ENCODE measurements at places on chromosomes 11 and 22.

GRCh38 chr22:22752556-22753477, 108.4 kb downstream of the GGTLC2 start:
- DNase-seq: no peak

- DNase-seq: no peak
Observed at GRCh38 chr11:117523680-117524079, 196.0 kb downstream of the CEP164 start.

GRCh38 chr11:20058749-20059458, 101.4 kb downstream of the DBX1 start:
- DNase-seq: no peak

DNA sequence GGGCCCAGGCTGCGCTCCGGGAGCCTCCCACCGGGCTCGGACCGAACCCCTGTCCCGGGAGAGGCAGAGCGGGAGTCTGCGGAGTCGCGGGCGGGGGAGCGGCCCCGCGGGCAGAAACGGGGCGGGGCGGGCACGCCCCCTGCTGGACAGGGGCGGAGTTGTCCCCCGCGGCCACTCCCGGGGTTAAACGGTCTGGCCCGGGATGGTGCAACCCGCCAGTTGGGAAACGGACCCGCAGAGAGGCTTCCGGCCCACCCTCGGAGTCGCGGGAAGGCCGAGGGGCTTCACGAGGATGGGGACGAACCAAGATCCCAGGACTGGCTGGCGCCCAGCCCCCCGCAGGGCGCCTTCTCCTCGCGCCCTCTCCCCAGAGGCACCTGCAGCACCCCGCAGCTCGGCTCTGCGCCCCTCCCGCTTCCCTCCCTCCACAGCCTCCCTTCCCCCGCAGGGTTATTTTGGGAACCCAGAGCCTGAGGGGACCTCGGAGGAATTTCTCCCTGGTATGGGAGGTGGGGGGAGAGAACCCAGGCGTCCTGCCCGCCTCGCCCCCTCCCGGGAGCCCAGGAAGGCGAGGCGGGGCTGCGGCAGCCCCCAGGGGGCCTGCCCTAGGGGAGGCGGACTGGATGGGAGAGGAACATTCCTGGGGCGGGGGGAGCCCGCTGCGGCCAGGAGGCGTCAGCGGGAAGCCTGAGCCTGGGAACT, 902 bp downstream of the RASGRP2 start:
- DNase-seq: no peak

DNA sequence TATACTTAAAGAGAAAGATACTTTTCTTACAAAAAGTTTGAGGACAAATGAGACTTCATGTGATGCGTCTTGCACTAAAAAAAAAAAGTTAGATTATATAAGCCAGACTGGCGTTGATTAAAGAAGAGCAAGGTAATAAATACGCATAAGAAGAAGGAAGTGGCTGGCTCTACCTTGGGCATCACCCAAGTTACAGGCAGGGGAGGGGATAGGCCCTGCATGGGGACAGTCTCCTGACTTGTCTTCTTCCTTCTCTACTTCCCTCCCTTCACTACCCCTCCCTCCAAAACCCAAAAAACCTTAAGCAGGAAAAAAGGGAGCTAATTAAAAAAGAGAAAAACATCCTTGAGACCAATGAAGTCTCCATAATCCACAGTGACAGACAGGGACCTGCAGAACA, 22.3 kb upstream of the TMA7B start:
- no peak for DNase-seq

GRCh38 chr11:129283141-129283540, 91.0 kb upstream of the ARHGAP32 start:
- no peak for DNase-seq

- DNase-seq: no peak
Observed at GRCh38 chr11:10528121-10528520, 12.9 kb downstream of the RNF141 start.

DNA sequence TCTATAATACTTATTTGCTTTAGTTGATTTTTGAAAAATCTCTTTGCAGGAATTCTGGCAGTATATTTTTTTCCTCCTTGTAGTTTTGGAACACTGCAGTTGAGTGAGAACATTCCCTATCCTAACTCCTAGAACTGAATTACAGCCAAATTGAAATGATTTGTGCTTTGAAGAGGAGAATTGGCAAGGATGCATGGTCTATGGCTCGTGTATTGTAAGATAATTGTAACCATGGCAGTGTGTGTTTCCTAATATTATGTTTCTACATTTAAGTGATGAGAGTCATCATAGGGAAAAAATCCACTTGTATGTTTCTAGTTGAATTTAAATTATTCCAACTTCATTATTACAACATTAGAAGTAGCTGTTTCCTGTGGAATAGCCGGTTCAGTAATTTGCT, 80.9 kb upstream of the MYO18B start:
- no peak for DNase-seq

- no peak for DNase-seq
Observed at GRCh38 chr11:116720895-116721294, 51.9 kb downstream of the BUD13 start.

- no peak for DNase-seq
Observed at GRCh38 chr22:32882360-32882755, 80.9 kb downstream of the TIMP3 start.

- no peak for DNase-seq
Observed at GRCh38 chr22:24768537-24769374, 5.8 kb downstream of the PIWIL3 start.

DNA sequence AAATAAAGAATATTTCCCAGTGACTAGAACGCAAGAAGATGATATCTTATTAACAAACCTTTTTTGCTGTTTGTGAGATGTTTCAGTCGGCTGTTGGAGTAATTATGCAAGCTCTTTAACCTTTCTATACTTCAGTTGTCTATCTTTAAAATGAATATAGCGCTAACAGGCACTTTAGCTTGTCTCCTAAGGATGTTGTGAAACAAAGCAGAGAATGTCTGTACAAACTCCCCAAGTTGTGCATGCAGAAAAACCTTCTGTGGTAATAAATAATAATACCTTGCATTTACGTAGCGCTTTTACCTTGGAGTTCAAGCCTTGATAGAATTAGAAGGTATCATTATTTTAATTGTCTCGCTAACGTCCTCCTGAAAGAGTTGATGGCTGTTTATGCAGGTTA, 1.9 kb upstream of the KDM2A start:
- no peak for DNase-seq

- no peak for DNase-seq
Observed at GRCh38 chr11:113540416-113541330, 65.5 kb upstream of the DRD2 start.

DNA sequence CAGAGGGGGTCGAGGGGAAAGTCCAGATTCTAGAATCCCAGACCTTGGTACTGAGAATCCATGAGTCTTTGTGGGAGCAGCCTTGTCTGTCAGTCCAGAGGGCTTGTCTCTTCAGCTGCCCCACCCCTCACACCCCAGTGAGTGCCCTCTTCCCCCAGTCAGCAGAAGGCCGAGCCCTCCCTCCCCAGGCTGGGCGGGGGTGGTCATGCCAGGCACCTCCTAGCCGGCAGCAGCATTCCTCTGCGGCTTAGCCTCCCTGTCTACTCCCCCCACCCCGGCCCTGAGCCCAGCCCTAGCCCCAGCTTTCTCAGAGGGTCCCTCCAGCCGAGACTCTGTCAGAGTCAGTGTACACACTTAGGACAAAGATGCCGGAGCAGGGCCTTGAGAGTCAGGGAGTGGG, 4.6 kb downstream of the SOX10 start:
- no peak for DNase-seq

- DNase-seq: no peak
Observed at GRCh38 chr22:23181721-23182308, 1.5 kb downstream of the BCR start.

DNA sequence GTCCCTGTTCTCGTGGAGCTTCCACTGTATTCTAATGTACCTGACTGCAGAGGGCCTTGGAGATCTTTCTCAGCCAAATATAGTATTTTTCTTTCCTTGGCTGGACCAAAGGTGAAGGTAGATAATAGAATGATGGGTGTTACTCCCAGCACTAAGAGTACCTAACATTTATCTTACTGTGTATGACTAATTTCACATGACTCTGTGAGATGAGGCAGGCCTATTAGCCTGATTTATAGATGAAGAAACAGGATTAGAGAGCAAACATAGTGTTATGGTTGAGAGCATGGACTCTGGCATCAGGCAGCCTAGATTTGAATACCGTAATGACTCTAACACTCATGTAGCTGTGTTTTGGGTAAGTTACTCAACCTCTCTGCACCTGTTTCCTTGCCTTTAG, 2.7 kb downstream of the ACO2 start:
- DNase-seq: no peak

GRCh38 chr11:117720061-117720511, 76.9 kb downstream of the DSCAML1 start:
- no peak for DNase-seq

GRCh38 chr11:1877211-1878136, 14.2 kb downstream of the PRR33 start:
- DNase-seq: no peak

- DNase-seq: no peak
Observed at GRCh38 chr11:798093-798713, at the start of gene SLC25A22. TSS of gene SLC25A22 (minus strand) at chr11:798281. CDS start at chr11:795006, 3,275 bp downstream.

- DNase-seq: no peak
Observed at GRCh38 chr11:3972431-3972830, 117.0 kb downstream of the STIM1 start.

DNA sequence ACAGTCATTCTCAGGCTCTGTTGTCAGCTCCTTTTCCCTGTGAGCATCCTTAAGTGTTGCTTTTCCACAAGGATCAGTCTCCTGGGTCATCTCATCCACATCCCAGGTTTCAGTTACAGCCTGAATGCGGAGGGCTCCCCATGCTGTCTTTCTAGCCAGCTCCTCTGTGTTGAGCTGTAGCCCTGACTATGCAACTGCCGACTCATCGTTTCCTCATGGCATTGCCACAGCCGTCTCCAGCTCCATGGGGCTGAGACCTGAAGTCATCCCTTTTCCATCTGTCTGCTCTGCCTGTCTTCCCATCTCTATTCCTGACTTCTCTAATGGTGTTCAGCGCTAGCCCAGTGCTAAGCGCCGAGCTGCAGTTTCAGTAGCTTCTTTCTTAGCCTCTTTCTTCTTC, 11.8 kb downstream of the SAMM50 start:
- DNase-seq: no peak

DNA sequence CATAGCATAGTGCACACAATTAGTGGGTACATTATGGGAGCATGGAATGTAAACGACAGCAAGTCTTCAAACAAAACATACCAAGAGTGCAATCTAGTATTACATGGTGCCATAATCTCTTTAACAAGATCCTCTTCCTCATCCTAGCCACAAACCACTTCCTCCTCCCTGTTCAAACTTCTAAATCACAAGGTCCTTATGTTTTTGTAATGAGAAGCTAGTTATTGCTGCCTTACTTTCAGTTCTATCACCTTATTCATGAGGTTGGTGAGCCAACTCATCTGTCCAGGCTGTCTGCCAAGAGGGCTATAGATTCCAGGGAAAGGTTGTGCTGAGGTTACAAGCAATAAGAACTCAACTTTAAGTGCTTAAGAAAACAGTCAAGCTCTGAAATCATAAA, 195.4 kb upstream of the ARHGAP20 start:
- no peak for DNase-seq

DNA sequence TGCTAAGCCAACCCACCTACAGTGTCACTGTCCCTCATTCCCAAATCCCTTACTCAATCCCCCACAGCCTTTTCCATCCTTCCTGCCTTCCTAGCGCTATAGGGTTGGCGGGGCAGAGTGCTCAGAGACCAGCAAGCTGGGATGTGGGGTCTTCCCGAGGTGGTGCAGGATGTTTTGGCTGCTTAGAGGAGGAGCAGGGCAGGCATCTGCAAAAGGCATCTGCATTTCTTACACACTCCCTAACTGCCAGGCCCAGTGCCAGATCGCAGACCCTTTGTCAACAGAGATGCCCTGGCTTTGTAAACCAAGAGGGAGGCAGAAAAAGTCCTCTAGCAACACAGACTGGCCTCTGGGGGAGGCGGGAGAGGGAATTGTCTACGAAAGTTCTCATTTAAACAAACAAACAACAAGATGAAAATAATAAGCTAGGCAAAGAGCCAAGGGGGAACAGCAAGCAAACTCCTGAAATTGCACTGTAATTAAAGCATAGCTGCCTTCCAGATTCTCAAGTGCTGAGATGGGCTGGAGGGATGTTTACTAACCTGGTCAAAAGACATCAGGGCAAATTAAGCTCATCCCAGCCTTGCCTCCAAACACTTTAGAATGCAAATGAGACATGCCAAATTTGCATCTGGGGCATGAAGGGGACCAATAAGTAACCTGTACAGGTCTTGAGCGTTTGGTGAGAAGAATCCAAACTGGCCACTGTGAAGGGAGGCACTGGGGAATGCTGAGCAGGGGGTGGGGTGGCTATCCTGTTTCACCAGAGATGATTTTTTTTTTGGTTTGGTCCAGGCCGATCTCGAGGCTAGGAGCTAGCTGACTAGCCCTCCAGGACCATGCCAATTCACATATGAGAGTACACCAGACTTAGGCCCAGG, 38.1 kb upstream of the ADA2 start:
- DNase-seq: no peak

DNA sequence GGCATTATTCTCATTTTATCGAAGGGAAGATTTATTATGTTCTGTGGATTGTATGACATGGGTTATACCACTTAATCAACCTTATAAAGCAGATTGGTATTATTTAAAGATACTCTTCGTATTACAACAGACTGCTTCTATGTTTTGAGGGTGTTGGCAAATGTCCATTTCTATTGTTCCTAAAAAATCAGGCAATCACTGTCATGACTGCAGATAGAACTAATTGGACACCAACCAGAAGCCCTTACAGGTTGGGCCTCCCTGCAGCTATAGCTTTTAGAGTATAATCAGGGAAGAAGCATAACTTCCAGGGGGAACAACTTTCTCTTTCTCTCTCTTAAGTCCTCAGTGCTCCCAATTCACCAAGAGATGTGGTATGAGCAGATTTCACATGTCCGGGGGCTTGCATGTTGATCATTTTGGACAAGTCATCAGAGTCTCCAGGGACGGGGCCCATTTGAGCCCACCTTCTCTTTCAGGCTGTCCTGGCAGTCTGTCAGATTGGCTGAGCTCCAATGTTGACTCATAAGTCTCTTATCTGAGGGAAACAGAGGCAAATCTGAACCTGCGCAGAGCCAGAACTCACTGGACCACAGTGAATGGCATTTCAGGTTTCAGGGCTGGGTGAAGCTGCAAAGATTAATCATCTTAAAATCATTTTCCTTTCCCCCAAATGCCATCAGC, 264.0 kb upstream of the CCDC90B start:
- DNase-seq: no peak

DNA sequence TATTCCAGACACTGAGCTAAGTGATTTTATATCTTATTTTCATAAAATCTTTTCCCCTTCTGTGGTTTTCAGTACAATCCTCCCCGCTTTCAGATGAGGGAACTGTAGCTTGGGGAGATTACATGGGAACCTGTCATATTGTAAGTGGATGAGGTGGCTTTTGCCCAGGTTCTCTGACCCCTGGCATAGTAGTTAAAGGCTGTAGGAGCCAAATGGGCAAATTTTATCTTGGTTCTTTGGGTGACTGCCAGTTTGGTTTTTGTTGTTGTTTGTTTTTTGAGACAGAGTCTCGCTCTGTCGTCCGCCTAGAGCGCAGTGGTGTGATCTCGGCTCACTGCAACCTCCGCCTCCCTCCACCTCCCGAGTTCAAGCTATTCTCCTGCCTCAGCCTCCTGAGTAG, 411.6 kb upstream of the NARS2 start:
- no peak for DNase-seq

- DNase-seq: no peak
Observed at GRCh38 chr11:74017631-74018030, 8.7 kb upstream of the UCP3 start.
